Posterior vena cava (tissue), 2 donors: ENCODE measurements at places on chromosomes 3 and 15. TPM values are rescaled to one million over a fixed set of nuclear protein-coding genes. Genes with fewer than 3 reads are reported as not detected.

Gene STAC
- total RNA-seq, result 2.7 TPM

Gene ETV5
- total RNA-seq, result 15.1 TPM

Gene VEPH1
- total RNA-seq, result 0.24 TPM

Gene ITGA11
- total RNA-seq, result 62.5 TPM

Gene TNFAIP8L3
- 151 TPM for total RNA-seq

Gene PLCH1
- total RNA-seq, result not detected

Gene FGF12
- total RNA-seq, result 1.7 TPM

Gene SAMMSON
- total RNA-seq, result 0.33 TPM

Gene CEP70
- 52.8 TPM for total RNA-seq

Gene SLC2A2
- total RNA-seq, result not detected

Gene BOC
- total RNA-seq, result 51.6 TPM

Gene CYP8B1
- 0.10 TPM for total RNA-seq

Gene GLDN
- 8.1 TPM for total RNA-seq

Gene GPR87
- not detected for total RNA-seq

Gene LRRC31
- total RNA-seq, result not detected

Gene MAGEL2
- total RNA-seq, result 0.05 TPM

Gene REC114
- not detected for total RNA-seq

Gene LSG1
- total RNA-seq, result 28.5 TPM

Gene SMCO1
- total RNA-seq, result not detected

Gene CPA3
- total RNA-seq, result 16.1 TPM

Gene AP3B2
- total RNA-seq, result 1.4 TPM

Gene PLD1
- 30.9 TPM for total RNA-seq

Gene GCNT3
- not detected for total RNA-seq

Gene SLC12A8
- total RNA-seq, result 0.69 TPM

Gene SNRPA1
- total RNA-seq, result 38.2 TPM

Gene POPDC2
- 8.5 TPM for total RNA-seq

Gene USP50
- total RNA-seq, result 0.86 TPM

Gene ADAMTSL3
- total RNA-seq, result 13.0 TPM

Gene AMIGO3
- not detected for total RNA-seq

Gene PAQR9
- total RNA-seq, result not detected

Gene PLSCR2
- total RNA-seq, result 0.43 TPM

Gene HYKK
- 4.3 TPM for total RNA-seq

Gene ASB14
- not detected for total RNA-seq

Gene FOXL2
- total RNA-seq, result not detected

Gene TAGLN3
- not detected for total RNA-seq

Gene MORC1
- total RNA-seq, result not detected

Gene ARNT2
- 10.1 TPM for total RNA-seq

Gene C3orf49
- not detected for total RNA-seq

Gene IL20RB
- 1.8 TPM for total RNA-seq

Gene TTC23
- total RNA-seq, result 16.9 TPM

Gene CPB1
- total RNA-seq, result 3.6 TPM

Gene IL17RB
- 0.46 TPM for total RNA-seq

Gene PLA2G4E
- not detected for total RNA-seq

Gene PLOD2
- 64.1 TPM for total RNA-seq

Gene C3orf52
- 9.9 TPM for total RNA-seq

Gene SNTN
- total RNA-seq, result not detected
